Activated T-helper 17 cell treated with anti-CD3 and anti-CD28 coated beads, Interleukin-2, amount 50 U/mL, for 72 hours (primary cell): ENCODE measurements at places on chromosomes 6 and 20. TPM values are rescaled to one million over a fixed set of nuclear protein-coding genes. Genes with fewer than 3 reads are reported as not detected.
A peak's percentile ranks its signal among the peaks of the same experiment; 100 is the strongest.

The BCKDHB gene
- 16.0 TPM for total RNA-seq

The RNF182 gene
- not detected for total RNA-seq

The PRSS35 gene
- total RNA-seq, result not detected

DNA sequence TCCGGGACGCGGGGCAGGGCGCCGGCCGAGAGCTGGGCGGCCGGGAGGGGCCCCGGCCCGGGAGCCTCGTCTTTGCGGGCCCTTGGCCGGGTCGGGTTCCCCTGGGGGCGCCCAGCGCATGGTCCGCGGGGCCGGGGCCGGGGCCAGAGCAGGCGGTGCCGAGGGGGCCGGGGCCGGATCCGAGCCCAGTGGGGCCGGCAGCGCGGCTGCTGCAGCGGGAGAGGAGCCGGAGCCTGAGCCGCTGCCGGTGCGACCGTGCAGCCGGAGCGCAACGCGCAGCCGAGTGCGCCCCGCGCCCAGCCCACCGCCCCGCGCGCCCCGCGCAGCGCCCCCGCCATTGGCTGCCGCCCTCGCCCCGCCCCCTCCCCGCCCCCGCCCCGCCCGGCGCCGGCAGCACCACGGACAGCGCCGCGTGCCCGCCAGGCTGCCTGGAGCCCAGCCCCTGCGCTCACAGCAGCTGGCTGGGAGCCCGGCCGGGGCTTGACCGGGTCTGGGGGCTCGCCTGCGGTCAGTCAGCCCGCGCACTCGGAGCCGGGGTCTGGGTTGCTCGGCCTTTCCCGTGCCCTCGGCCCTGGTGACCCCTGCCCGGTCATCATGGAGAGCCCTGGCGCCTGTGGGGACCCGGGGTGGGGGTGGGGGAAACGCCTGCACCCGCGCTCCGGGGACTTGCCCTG is at the start of gene HRH3:
HRH3 (minus strand) TSS at position 287 of the 674 bp plus-strand sequence. CDS start 308 bp downstream, outside the sequence.
- peak; percentile 64 for ATAC-seq

GRCh38 chr6:8513174-8513573 is 77.8 kb upstream of the SLC35B3 start:
- no peak for ATAC-seq

DNA sequence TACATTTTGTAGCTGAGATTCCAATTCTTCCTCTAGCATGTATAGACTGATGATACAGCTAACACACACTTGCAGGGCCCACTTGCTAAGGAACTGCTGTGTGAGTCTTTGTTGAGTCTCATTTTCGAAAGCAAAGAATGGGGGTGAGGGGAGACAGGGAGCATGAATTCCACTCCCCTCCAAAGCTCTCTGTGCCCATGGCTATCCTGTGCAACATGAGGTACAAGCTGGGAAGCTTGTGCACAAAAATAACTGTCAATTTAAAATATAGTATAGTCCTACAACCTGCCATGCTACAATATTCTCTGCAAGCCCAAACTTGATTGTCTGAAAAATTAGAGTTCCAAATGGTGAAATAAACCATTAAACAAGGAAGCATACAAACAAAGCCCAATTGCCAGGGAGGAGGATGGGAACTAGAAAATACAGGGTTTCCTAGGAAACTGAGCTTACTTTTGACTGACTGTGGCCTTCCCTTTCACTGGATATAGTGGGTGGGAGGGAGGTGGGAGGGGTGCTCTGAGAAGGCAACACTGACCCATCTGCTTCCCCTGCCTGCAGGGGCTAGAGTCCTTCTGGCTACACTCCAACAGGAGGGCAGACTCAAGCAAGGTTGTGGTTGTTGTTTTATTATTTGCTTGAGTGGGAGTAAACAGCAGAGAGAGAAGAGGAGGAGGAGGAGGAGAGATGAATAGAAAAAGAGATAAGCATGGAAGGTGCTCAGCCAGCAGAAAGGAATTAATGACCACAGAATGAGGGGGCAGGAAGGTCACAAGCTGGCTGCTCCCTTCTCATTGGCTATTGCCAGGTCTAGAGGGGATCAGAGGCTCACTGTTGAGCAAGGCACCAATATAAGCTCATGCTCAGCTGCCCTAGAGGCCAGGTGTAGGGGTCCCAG is 84.6 kb downstream of the FYN start:
- no peak for ATAC-seq

GRCh38 chr20:12984863-12985262 is 23.9 kb upstream of the SPTLC3 start:
- no peak for ATAC-seq

- no peak for ATAC-seq
Measured at GRCh38 chr20:58709703-58710039, 17.1 kb downstream of the NPEPL1 start.

- ATAC-seq, result no peak
Measured at GRCh38 chr6:434051-434705, 42.6 kb downstream of the IRF4 start.

The RAET1L gene
- total RNA-seq, result not detected

GRCh38 chr20:10131732-10132345 is 86.8 kb upstream of the SNAP25 start:
- ATAC-seq, result no peak

GRCh38 chr6:89862698-89863097 is 31.6 kb upstream of the GJA10 start:
- ATAC-seq, result no peak

The SYCP2L gene
- not detected for total RNA-seq

DNA sequence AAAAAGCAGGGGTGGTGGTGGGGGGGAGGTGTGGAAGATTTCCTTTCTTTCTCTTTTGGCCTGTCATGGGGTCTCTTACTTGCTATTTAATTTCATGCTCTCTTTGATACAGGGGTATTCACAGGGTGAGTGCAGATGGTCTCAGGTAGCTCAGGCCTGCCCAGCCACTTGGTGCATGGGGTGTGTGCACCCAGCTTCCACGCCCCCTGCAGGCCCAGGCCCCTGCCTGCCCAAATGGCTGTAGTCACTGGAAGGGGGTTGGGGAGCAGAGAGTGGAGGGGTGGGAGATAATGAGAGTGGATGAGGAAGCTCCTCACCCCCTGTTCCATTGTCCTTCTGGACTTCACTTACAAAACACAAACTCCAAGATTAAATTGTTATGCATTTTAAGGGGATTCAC is 133.6 kb upstream of the SGK1 start:
- no peak for ATAC-seq

GRCh38 chr6:139219271-139219729 is 72.5 kb downstream of the TXLNB start:
- ATAC-seq, result peak; percentile 100

GRCh38 chr6:129543981-129544380 is 166.0 kb downstream of the ARHGAP18 start:
- no peak for ATAC-seq

The CAGE1 gene
- 0.30 TPM for total RNA-seq

- ATAC-seq, result peak; percentile 99
Measured at GRCh38 chr6:10633216-10633615, 61.2 kb downstream of the C6orf52 start.

The PERP gene
- 22.5 TPM for total RNA-seq

GRCh38 chr6:147103694-147104093 is 100.5 kb upstream of the STXBP5 start:
- ATAC-seq, result no peak

GRCh38 chr20:31829731-31830130 is 10.6 kb downstream of the MYLK2 start:
- ATAC-seq, result no peak

GRCh38 chr6:148432462-148433195 is 90.0 kb downstream of the SASH1 start:
- no peak for ATAC-seq

The SLC35D3 gene
- not detected for total RNA-seq

- no peak for ATAC-seq
Measured at GRCh38 chr6:130188207-130188899, 34.4 kb downstream of the SAMD3 start.

DNA sequence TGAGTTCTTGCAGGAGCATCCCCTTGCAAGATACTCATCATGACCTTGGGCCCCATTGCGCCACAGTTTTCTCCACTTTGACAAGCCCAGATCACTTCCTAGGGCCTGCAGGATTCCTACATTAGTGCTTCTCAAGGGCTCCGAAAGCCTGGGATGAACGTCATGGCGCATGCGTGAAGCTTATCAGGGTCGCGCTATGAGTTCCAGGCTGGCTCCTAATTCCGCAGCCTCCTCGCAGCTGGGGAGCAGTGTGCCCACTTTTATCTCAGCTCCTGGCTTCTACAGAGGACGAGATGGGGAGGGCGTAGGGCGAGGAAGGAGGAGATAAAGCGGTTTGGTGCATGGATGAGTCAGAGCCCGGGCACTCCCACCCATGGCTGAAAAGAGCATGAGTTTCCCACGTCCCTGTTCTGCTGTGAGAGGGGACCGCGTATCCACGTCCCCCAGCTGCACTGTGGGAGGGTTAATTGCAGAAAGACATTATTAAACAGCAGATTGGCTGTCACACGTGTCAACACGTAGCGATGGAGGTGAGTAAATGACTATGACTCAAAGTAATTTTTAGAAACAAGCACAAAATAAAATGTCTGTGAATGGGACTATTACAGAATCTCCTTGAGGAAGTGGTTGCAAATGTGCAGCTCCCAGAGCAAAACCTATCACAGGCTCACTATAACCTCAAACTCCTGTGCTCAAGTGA is 72.9 kb upstream of the DSP start:
- peak; percentile 34 for ATAC-seq

GRCh38 chr20:11777387-11778205 is 140.1 kb upstream of the BTBD3 start:
- no peak for ATAC-seq

GRCh38 chr6:135118134-135118730 is 62.9 kb upstream of the MYB start:
- ATAC-seq, result no peak

GRCh38 chr6:85670573-85670972 is 27.9 kb upstream of the SYNCRIP start:
- ATAC-seq, result peak; percentile 40

GRCh38 chr6:53920881-53921280 is 126.1 kb downstream of the LRRC1 start:
- no peak for ATAC-seq

DNA sequence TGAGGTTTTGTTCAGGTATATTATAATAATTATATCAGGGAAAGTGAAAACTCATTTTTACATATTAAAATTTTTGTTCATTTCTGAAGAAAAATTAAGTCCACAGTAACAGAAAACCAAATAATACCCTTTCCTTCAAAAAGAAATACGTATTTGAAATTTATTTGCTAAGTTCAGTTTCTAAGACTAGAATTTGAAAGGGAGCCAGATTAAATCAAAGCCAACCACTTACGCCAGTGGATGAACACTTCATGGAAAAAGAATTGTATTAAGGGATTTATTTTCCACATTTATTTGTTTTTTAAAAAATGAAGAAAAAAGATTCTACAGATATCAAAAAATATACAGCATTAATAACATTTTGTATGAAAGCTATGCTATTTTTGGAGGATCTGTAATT is 654.4 kb downstream of the EYS start:
- no peak for ATAC-seq

DNA sequence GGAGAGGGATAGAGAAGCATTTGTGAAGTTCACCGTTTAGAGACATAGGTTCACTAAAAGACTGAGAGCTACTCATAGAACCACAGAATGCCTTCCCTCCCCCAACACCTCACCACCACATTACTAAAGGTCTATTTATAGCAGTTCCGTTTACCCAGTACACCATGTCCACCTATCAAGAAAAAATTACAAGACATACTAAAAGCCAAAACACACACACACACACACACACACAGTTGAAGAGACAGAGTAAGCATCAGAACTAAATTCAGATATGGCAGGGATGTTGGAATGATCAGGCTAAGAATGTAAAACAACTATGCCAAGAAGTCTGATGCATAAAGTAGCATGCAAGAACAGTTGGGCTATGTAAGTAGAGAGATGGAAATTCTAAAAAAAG is 52.3 kb downstream of the SLC22A3 start:
- ATAC-seq, result no peak

- ATAC-seq, result no peak
Measured at GRCh38 chr6:160798625-160799024, 96.6 kb downstream of the PLG start.

GRCh38 chr6:1885576-1886011 is 275.9 kb downstream of the FOXC1 start:
- no peak for ATAC-seq

GRCh38 chr6:76814496-76815458 is 648.5 kb downstream of the HTR1B start:
- ATAC-seq, result no peak

GRCh38 chr6:74058606-74059005 is 362.6 kb downstream of the CD109 start:
- ATAC-seq, result no peak

- no peak for ATAC-seq
Measured at GRCh38 chr6:125984311-125984710, 2.0 kb upstream of the TRMT11 start.
